HT-29 (cell line): ENCODE measurements at places on chromosomes 3 and 15. TPM values are rescaled to one million over a fixed set of nuclear protein-coding genes. Genes with fewer than 3 reads are reported as not detected.

DNA sequence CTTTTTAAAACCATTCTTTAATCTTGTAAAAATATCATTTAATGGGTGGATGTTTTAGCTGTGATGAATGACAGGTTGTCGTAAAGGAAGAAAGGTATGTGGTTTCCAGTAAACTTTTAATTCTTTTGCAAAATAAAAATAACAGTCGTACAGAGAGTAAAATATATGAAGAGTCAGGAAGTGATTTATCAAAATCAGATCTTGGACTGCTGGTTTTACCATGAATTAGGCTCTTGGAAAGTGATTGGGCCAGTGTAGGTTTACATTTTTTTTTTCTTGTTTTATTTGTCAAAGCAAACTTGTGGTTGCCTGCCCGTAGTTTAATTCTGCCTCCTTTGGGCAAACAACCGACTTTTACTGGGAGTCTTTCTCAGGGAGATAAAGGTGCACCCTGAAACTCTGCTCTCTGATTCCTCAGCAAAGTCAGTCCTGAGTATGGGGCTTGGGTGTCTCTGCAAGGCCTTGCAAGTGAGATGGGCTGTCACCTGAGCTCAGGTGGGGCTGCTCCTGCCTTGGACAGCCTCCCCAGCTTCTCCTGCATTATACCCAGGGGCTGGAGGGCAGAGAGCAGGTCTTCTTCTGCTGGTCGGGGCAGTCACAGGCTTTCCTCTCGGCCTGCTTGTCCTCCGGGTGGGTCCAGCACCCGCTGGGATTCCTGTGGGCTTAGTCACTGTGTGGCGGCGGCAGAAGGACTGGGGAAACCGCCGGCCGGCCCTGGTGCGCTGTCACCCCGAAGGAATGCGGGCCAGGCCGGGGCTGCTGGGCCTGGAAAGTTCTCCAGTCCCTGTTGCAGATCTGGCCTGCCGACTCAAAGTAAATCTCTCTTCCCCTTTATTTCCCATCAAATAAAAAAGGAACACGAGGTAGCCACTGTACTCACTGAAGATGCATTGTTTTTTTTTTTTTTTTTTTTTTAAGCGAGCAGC is 79.0 kb downstream of the IGF1R start:
- peak; percentile 98 for DNase-seq

GRCh38 chr3:141085343-141086070 is 34.4 kb downstream of the SPSB4 start:
- DNase-seq, result no peak

- DNase-seq, result no peak
Measured at GRCh38 chr3:15291589-15292541, 40.5 kb downstream of the SH3BP5 start.

AHSG gene
- not detected in 2 replicates for total RNA-seq

GRCh38 chr3:151330899-151331298 is 1.6 kb upstream of the P2RY13 start:
- DNase-seq, result no peak

SLC27A2 gene
- 44.5 and 56.0 TPM in 2 replicates for total RNA-seq

DNA sequence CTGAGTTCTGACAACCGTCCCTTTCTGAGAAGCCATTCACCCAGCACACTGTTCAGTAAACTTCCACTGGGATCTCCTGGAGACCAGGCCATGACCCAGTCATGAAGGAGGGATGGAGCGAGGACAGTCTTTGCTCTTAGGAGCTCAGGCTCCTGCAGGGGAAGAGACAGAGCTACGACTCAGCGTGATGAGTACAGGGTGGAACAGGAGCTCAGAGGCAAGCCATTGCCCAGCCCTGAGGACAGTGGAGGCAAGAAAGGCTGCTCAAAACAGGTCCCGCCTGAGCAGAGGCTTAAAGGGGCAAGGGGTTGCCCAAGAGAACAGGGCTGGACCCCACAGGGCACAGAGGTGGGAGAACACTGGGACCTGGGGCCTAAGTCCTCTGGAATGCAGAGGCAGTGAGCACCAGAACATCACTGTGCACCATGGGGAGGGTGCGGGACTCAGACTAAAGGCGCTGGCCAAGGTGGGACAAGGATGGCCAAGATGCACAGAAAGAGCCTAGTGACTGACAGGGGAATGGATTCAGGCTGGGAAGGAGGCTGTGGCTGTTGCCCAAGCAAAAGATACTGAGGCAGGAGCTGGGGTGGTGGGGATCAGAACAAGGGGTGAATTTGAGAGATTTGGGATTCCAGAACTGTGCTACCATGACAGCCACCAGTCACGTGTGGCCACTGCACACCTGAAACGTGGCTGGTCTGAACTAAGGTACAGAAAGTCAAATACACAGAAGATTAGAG is 25.8 kb downstream of the TMEM43 start:
- DNase-seq, result no peak

- peak; percentile 25 for DNase-seq
Measured at GRCh38 chr3:125317761-125318160, 57.4 kb downstream of the ZNF148 start.

- DNase-seq, result no peak
Measured at GRCh38 chr3:156145866-156146265, 25.5 kb downstream of the KCNAB1 start.

TAGLN3 gene
- total RNA-seq, result 0.08 TPM in 1 of 2 replicates, not detected in the other

CCR9 gene
- not detected in 2 replicates for total RNA-seq
